DMS53 (cell line): ENCODE measurements at places on chromosomes 5 and 9.
A peak's percentile ranks its signal among the peaks of the same experiment; 100 is the strongest.

- DNase-seq = no peak
Measured at GRCh38 chr9:135106551-135107270, 19.2 kb downstream of the OLFM1 start.

GRCh38 chr5:36374266-36374862, 72.7 kb upstream of the RANBP3L start:
- DNase-seq = no peak

DNA sequence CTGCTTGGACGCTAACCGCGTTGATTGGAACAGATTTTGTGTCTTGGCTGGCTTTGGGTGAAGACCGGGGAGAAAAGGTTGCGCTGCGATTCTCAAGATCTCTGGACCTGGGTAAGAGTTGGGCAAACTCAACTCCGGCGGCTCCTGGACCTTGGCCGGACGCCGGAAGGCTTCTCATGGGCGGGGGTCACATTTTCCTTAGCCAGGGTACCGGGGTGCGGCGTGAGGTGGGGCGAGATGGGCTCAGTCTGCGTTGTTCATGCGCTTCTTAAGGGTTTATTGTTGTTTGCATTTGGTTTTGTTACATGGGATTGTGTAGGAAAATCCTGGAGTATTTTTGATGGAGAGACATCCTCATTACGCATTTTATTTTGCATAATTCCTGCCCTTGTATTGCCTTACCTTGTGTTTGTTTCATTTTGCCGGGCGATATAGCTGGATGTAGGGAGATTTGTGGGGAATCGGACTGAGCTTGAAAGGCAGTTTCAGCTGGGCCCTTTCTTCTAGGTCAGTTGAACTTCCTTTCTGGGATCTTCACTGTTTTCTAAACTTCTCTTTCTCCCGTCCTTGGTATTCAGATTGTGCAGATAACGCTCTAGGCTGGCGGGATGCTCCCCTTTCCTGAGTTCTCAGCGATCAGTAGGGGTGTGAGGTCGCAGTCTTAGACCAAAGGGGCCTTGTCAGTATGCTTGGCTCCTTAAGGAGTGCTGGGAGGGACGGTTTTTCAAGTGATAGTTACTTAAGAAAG, 524 bp downstream of the MEGF10 start:
- DNase-seq = no peak

GRCh38 chr5:1001406-1002270, 7.0 kb upstream of the NKD2 start:
- no peak for DNase-seq

GRCh38 chr5:6319116-6319515, 59.2 kb downstream of the MED10 start:
- DNase-seq = no peak

GRCh38 chr5:128537221-128537999, 635 bp downstream of the FBN2 start:
- DNase-seq = peak; percentile 76

GRCh38 chr5:36438765-36439561, 137.3 kb upstream of the RANBP3L start:
- no peak for DNase-seq

DNA sequence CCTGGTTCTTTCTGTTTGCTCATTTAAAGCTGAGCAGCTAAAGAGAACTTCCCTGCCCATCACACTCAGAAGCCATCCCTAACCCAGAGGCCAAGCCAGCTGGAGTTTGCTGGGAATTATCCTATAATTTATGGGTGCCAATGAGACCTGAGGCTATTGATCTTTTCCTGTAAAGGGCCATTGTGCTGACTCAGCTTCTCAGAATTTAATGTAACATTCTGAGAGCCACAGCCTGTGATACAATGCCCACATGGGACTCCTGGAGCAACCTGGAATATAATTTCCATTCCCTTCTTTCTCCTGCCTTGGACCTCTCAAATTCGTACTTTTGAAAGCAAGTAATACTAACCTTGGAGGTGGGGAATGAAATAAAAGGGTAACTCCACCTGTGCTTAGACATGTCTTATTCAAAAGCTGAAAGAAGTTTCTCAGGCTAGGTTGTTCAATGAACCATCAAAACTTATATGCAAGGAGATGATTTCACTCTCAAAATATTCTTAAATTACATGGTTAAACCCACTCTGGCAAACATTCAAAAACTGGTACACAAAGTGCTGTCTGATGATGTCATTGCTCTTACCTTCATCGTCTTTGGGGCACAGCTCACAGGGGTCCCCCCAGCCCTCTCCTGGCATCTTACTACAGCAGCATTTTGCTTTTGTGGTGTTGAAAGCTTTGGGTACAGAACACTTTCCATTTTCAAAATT, 206.7 kb downstream of the SLC12A2 start:
- DNase-seq = no peak

- no peak for DNase-seq
Measured at GRCh38 chr5:146721073-146721815, 157.3 kb downstream of the PPP2R2B start.

- peak; percentile 72 for DNase-seq
Measured at GRCh38 chr9:26331223-26331622, 561.4 kb downstream of the CAAP1 start.

DNA sequence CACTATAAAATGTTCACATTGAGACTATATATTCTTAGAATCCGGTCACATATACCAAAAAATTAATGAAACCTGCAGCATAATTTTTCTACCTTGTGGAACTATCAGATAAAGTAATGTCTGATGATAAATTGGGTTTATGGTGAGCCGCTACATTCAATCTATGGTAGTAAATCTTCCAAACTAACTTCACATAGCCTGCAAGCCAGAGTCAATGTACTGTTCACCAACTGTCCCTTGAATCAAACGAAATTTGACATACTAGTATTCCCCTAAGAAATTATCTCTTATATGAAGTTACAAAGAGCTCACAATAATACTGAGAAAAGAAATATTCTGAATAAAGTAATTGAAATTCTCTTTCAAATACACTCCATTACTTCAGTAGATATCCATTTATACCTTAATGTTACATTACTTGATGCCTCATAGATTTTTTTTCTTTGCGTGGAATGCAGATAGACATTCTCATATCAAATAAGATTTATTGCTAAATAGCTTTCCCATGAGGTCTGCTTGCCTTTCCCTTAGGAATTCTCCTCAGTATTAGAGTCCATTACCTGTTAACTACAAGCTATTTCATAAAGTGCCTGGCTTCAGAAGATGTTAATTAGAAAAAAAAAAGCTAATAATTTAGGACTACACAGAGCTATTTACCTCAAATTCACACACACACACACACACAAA, 169.5 kb downstream of the PTPRD start:
- no peak for DNase-seq

- DNase-seq = no peak
Measured at GRCh38 chr5:12141496-12141895, 237.2 kb upstream of the CTNND2 start.

GRCh38 chr5:123868267-123868666, 356.3 kb downstream of the CSNK1G3 start:
- peak; percentile 26 for DNase-seq

- no peak for DNase-seq
Measured at GRCh38 chr9:37617161-37617560, 24.8 kb upstream of the TOMM5 start.

DNA sequence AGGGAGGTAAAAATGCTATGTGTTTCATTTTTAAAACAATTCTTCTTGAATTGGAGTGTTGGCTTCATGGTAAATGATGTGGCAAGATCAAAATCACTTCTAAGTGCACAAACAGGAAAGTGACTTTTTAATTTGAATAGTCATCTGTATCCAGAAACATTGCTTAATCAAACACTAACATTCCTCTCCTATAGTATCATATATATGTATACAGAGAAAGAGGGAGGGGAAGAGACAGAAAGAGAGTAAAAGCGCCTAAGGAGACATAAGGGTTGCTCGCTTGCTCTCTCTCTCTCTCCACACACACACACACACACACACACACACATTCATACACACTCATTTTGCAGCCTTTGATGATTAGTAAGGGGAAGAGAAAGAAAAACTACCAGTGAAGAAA, 95.4 kb upstream of the PRDM9 start:
- peak; percentile 15 for DNase-seq

GRCh38 chr5:115770466-115770865, 46.0 kb downstream of the CDO1 start:
- peak; percentile 30 for DNase-seq

GRCh38 chr5:56053363-56053762, 58.6 kb upstream of the IL6ST start:
- DNase-seq = no peak

DNA sequence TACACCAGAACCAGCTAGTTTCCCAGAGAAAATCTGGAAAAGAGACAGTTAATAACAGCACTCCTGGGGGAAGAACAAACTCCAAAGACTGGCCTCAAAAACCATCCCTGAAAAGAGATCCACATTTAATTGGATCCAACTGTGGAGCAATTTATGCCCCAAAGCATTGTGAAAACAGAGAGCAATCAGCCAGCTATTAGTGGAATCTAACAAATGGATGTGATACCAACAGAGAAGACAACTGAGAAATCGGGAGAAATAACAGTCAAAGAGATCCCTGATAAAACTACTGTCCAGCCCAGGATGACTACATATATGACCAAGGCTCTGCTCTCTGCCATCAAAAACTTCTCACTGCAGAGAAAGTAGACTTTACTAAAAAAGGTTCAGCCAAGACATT, 40.5 kb upstream of the TRIO start:
- no peak for DNase-seq

- peak; percentile 78 for DNase-seq
Measured at GRCh38 chr5:35815089-35815936, 41.4 kb upstream of the IL7R start.

DNA sequence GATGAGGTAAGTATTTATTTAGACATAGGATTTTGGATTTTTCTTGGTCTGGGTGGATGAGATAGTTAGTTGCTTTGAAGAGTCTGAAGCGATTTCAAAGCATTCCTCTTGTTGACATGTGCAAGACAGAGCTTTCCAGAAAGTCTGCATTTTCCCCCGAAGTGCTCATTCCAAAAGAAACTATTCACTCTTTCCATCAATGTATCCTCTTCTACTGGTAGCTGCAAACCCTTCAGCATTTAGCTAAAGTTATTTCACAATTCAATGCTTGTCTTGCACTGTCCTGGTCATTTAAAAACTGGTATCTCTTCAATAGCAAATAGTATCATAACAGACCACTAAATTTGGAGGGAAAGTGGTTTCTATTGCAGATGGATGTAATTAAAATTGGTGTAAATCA, 13.0 kb downstream of the NREP start:
- DNase-seq = no peak

- no peak for DNase-seq
Measured at GRCh38 chr5:171453056-171453725, 33.7 kb downstream of the FGF18 start.
